ENCODE measurements at places on chromosomes 13 and 19. TPM values are rescaled to one million over a fixed set of nuclear protein-coding genes. Genes with fewer than 3 reads are reported as not detected.
A peak's percentile ranks its signal among the peaks of the same experiment; 100 is the strongest.

DNA sequence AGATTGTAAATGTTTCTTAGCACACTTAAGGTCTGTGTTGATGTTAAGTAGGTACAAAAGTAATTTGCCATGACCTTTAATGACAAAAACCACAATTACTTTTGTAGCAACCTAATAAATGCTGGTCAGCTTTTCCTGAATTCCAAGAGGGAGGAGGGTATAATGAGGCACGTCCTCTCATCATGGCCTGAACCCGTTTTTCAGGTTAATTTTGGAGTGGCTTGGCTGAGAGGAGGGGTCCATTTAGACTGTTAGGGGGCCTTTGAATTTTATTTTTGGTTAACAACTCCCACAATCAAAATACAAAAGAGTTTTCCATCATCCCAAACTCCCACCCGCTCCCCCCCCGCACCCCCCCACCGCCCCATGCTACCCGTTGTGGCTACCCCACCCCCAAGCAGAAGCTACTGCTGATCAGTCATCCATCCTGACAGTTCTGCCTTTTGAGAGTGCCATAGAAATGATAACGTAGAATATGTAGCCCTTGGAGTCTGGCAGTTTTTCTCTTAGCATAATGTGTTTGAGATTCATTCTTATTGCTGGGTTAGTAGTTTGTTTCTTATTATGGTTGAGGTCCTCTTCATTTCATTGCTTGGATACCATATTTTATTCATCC, 14.4 kb upstream of the PLEKHF1 start:
- DNase-seq = no peak
- no peaks in the 10 kb centered on the region for H3K36me3 ChIP-seq
- H3K27me3 ChIP-seq = no peaks in the 10 kb centered on the region
- H3K27ac ChIP-seq = no peak overlapping the region

DNA sequence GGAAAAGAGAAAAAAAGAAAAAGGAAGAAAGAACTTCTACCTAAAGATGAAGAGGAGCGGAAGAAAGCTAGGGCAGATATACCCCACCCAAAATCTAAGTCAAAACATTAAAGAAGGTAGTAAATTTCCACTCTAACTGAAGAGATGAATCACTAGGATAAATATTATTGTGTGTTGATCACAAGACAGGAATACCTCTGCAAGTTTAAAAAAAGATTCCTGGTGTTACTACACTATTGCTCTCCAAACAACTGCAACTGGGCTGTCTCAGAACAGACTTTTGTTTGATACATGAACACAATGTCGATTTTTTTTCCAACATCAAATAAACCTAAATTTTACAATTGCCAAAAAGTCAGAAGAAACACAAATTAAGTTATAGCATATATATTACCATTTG, 6.8 kb downstream of the HSPH1 start:
- DNase-seq = no peak
- peaks cover 87% of the 10 kb centered on the region for H3K36me3 ChIP-seq
- no peak overlapping the region for H3K27ac ChIP-seq
- H3K4me1 ChIP-seq = no peaks in the 10 kb centered on the region

CD22 gene
- total RNA-seq = 3.5 TPM

DNA sequence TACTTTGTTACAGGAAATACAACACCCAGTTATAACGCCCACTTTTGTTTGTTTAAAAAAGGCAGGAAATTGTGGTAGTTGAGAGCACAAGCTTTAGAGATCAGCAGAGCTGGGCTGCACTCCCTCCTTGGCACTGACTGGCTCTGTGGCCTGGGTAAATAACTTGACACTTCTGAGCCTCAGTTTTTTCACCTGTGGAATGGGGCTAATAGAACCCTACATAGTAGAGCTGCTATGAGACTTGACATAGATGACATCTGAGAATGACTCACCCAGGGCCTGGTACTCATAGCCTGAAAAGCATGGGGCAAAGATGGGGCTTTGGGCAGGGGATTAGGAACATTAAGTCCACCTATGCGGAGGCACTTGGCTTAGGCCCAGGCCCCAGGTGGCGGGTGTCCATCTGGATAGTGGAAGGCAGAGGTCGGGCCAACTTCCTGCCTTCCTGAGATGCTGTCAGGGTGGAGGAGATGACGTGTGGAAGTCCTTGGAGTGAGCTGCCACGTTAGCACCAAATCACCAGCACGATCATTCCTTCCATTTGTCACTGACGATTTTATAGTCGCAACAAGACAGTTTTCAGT, 159.1 kb downstream of the KATNAL1 start:
- no peaks in the 10 kb centered on the region for H3K36me3 ChIP-seq
- H3K4me3 ChIP-seq = no peak overlapping the region
- H3K4me1 ChIP-seq = no peaks in the 10 kb centered on the region
- H3K27me3 ChIP-seq = no peaks in the 10 kb centered on the region
- DNase-seq = no peak

KIR2DL4 gene
- total RNA-seq = not detected

KL gene
- total RNA-seq = 0.04 TPM

- no peaks in the 10 kb centered on the region for H3K36me3 ChIP-seq
- DNase-seq = no peak
- H3K27ac ChIP-seq = no peak overlapping the region
- no peak overlapping the region for H3K4me3 ChIP-seq
- no peaks in the 10 kb centered on the region for H3K4me1 ChIP-seq
These were observed 814.2 kb upstream of the SLITRK5 start for GRCh38 chr13:86856991-86857390.

FUT2 gene
- not detected for total RNA-seq

PTPRH gene
- 25.5 TPM for total RNA-seq

GRCh38 chr19:407511-408440, 1.2 kb downstream of the C2CD4C start:
- H3K36me3 ChIP-seq = no peaks in the 10 kb centered on the region
- peaks cover 72% of the 10 kb centered on the region for H3K4me1 ChIP-seq

IZUMO4 gene
- 1.6 TPM for total RNA-seq

- H3K27me3 ChIP-seq = no peaks in the 10 kb centered on the region
- DNase-seq = no peak
- H3K36me3 ChIP-seq = no peaks in the 10 kb centered on the region
- H3K27ac ChIP-seq = no peak overlapping the region
- no peaks in the 10 kb centered on the region for H3K4me1 ChIP-seq
These were observed 722.0 kb downstream of the DIAPH3 start for GRCh38 chr13:59441596-59442280.

DNA sequence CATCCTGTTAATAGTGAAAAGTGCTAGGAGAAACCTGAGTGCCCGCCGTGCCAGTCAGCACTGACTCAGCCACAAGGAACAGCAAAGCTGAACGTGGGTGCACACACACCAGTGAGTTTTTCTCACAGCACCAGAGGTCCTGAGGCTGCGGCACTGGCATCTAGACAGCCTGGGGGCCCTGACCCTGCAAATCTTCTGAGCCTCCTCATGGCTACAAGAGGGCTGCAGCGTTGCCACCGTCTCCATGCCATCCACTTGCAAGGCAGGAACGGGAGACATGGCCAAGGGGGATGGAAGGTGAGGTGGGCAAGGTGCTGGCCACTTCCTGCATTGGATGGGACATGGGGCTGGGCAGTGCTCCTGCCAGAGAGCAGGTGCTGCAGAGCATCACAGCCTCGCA, 211.2 kb upstream of the SOX1 start:
- H3K27me3 ChIP-seq = peaks cover 11% of the 10 kb centered on the region
- no peak for DNase-seq
- no peaks in the 10 kb centered on the region for H3K36me3 ChIP-seq
- H3K27ac ChIP-seq = no peak overlapping the region
- H3K4me1 ChIP-seq = no peaks in the 10 kb centered on the region

DNA sequence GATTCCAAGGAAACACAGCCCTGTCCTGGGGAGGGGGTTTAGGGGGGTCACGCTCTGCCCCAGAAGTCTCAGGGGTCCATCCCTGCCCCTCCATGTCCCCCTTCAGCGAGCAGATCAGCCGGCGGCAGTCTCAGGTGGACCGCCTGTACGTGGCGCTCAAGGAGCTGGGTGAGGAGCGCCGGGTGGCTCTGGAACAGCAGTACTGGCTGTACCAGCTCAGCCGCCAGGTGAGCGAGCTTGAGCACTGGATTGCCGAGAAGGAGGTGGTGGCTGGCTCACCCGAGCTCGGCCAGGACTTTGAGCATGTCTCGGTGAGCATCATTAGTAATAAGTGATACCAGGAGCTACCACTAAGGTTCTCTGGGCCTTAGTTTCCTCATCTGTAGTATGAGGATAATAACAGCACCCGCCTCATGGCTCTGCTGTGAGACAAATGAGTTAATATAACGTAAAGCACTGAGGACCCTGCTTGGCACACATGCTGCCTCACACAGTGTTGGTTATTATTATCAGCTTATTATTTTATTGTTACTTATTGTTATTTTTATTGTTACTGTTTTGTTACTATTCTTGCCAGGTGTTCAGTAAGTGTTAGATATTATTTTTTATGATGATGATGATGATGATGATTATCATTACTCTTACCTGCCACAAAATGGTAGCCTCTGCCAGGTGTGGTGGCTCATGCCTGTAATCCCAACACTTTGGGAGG, 20.5 kb upstream of the SHKBP1 start:
- H3K36me3 ChIP-seq = no peaks in the 10 kb centered on the region
- H3K4me3 ChIP-seq = no peak overlapping the region
- H3K4me1 ChIP-seq = no peaks in the 10 kb centered on the region
- H3K27me3 ChIP-seq = peaks cover 54% of the 10 kb centered on the region

- peak overlapping the region; percentile 10 for H3K4me3 ChIP-seq
- H3K27me3 ChIP-seq = no peaks in the 10 kb centered on the region
- peak overlapping the region; percentile 85 for H3K27ac ChIP-seq
These were observed 17.9 kb upstream of the TINCR start for GRCh38 chr19:5585461-5586299.

C13orf42 gene
- not detected for total RNA-seq

FLT3LG gene
- total RNA-seq = 6.4 TPM

ZNF433 gene
- total RNA-seq = 3.0 TPM

Data from K562 (cell line).